ENCODE measurements at places on chromosomes 7 and 10. TPM values are rescaled to one million over a fixed set of nuclear protein-coding genes. Genes with fewer than 3 reads are reported as not detected.

The AIMP2 gene
- 82.5 TPM for total RNA-seq

The OR6V1 gene
- total RNA-seq, result not detected

The TBX20 gene
- not detected for total RNA-seq

The SYT15 gene
- total RNA-seq, result 0.70 TPM

The NEUROD6 gene
- total RNA-seq, result not detected

The ZNF12 gene
- total RNA-seq, result 19.4 TPM

The KCNH2 gene
- total RNA-seq, result 0.24 TPM

DNA sequence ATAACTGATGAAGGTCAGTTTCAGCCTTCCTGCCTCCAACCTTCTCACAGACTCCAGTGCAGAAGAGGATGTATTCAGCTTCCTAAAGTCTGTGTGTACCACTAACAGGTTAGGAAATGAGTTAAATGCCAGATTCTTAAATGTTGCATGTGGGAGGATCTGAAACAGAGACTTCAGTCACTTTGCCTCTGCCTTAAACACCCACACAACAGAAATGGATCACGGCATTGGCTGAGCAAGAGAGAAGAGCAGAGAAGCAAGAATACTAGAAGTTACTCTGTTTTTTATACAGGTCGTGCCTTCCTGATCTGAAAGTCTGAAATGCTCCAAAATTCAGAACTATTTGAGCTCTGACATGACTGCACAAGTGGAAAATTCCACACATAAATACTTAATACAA, 98.9 kb upstream of the ARHGAP21 start:
- peaks cover 10% of the 10 kb centered on the region for H3K4me1 ChIP-seq
- no peak overlapping the region for H3K27ac ChIP-seq
- DNase-seq, result no peak
- H3K36me3 ChIP-seq, result no peaks in the 10 kb centered on the region
- no peaks in the 10 kb centered on the region for H3K27me3 ChIP-seq
- H3K4me3 ChIP-seq, result no peak overlapping the region

- H3K36me3 ChIP-seq, result no peaks in the 10 kb centered on the region
- no peaks in the 10 kb centered on the region for H3K27me3 ChIP-seq
- DNase-seq, result no peak
- H3K27ac ChIP-seq, result no peak overlapping the region
- no peak overlapping the region for H3K4me3 ChIP-seq
These were observed 18.4 kb upstream of the ZCCHC24 start for GRCh38 chr10:79463578-79464496.

DNA sequence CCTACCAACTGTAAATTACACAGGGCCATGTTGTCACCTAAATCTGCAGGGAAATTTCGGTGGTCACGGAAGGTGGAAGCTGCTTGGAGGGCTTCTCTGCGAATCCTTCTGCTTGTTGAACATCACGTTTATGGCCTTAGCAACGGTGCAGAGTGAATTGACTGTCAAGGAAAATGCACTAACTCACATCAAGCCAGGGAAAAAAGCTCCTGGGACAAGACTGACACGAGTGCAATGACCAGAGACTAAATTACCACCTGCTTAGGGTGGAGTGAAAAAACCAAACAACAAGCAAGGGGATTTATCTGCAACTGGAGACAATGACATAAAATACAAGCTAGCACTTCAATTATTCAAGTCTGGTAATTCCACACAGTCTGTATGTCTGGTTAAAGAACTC, 211.2 kb downstream of the JAZF1 start:
- H3K36me3 ChIP-seq, result no peaks in the 10 kb centered on the region
- no peak for DNase-seq
- H3K27ac ChIP-seq, result no peak overlapping the region
- no peak overlapping the region for H3K4me3 ChIP-seq
- no peaks in the 10 kb centered on the region for H3K27me3 ChIP-seq
- peaks cover 18% of the 10 kb centered on the region for H3K4me1 ChIP-seq

- DNase-seq, result no peak
- H3K27ac ChIP-seq, result no peak overlapping the region
- H3K36me3 ChIP-seq, result no peaks in the 10 kb centered on the region
- H3K4me1 ChIP-seq, result no peaks in the 10 kb centered on the region
- H3K27me3 ChIP-seq, result peaks cover 4% of the 10 kb centered on the region
These were observed 11.3 kb downstream of the GPRIN2 start for GRCh38 chr10:46544989-46545791.

GRCh38 chr10:17737027-17737965, 14.7 kb upstream of the TMEM236 start:
- H3K27ac ChIP-seq, result no peak overlapping the region
- H3K4me3 ChIP-seq, result no peak overlapping the region
- DNase-seq, result no peak
- H3K36me3 ChIP-seq, result no peaks in the 10 kb centered on the region
- H3K4me1 ChIP-seq, result no peaks in the 10 kb centered on the region
- no peaks in the 10 kb centered on the region for H3K27me3 ChIP-seq

DNA sequence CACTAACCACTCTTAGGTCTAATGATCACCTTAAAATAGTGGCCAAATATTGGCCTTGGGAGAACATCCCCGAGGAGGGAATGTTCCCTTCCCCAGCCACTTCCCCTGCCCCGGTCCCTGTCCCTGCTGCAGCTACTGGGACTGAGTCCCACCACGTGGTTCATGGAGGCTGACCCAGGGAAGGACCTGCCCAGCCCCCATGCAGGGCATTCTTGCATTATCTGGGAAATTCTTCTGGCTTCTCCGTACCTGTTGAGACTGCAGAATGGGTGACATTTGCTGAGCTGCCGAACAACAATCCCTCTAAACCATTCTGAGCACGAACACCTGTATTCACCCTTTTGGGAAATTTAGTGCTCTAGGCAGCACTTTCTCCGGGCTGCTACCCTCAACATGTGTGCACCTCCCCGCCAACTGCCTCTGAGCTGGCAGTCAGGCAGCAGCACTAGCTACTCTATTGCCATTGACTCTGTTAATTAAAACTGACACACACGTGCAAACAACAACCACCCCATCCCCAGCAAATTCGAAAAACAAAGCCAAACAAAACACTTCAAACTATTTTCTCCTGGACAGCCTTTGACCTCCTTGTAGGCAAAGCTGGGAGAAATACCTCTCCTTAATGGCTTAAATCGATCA, 567.4 kb upstream of the MKI67 start:
- no peaks in the 10 kb centered on the region for H3K4me1 ChIP-seq
- H3K36me3 ChIP-seq, result no peaks in the 10 kb centered on the region
- no peak overlapping the region for H3K27ac ChIP-seq

- DNase-seq, result no peak
- H3K27me3 ChIP-seq, result no peaks in the 10 kb centered on the region
- H3K4me3 ChIP-seq, result no peak overlapping the region
- H3K36me3 ChIP-seq, result no peaks in the 10 kb centered on the region
- no peaks in the 10 kb centered on the region for H3K4me1 ChIP-seq
These were observed 50.0 kb downstream of the AMZ1 start for GRCh38 chr7:2737771-2738540.

DNA sequence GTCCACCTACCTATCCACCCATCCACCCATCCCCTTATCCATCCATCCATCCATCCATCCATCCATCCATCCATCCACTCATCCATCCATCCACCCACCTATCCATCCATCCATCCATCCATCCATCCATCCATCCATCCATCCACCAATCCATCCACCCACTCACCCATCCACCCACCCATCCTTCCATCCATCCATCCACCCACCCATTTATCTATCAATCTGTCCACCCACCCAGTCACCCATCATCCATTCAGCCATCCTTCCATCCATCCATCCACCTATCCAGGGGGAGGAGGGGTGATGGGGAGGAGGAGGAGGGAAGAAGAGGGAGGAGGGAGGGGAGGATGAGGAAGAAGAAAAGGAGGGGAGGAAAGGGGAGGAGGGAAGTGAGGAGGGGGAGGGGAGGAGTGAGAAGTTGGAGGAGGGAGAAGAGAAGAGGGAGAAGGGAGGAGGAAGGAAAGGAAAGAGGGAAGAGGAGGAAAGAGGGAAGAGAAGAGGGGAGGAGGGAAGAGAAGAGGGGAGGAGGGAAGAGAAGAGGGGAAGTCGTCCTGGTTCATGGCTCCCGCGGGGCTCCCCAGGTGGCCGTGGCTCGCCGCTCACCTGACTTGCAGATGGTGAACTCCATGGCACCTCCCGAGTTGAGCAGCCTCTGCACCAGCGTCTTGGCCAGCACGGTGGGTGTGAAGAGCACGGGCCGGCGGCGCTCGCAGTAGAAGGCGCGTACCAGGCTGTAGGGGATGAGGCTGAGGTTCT, 68.8 kb upstream of the GNA12 start:
- H3K27me3 ChIP-seq, result no peaks in the 10 kb centered on the region
- peaks cover 34% of the 10 kb centered on the region for H3K36me3 ChIP-seq
- no peaks in the 10 kb centered on the region for H3K4me1 ChIP-seq
- H3K27ac ChIP-seq, result no peak overlapping the region

GRCh38 chr7:95472581-95473161, 13.1 kb upstream of the ASB4 start:
- H3K36me3 ChIP-seq, result no peaks in the 10 kb centered on the region
- H3K27ac ChIP-seq, result no peak overlapping the region

DNA sequence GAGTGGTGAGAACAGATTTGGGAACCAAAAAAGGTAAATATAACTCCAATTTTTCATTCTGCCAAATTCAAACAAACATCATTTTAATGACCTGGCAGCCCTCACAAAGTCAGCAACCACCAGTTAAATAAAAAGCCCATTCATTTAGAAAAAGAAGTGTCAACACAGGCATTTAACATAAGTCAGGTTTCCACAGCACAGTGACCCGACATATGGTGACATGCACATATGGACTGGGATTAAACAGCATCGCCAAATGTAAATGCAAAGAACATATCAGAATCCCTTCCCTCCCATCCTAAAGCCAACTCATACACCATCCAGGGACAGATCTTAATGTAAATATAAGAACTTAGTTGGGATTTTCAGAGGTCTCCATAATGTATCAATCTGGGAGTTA, 293.2 kb downstream of the FGFR2 start:
- no peaks in the 10 kb centered on the region for H3K36me3 ChIP-seq
- H3K4me1 ChIP-seq, result no peaks in the 10 kb centered on the region
- no peaks in the 10 kb centered on the region for H3K27me3 ChIP-seq
- no peak overlapping the region for H3K27ac ChIP-seq

DNA sequence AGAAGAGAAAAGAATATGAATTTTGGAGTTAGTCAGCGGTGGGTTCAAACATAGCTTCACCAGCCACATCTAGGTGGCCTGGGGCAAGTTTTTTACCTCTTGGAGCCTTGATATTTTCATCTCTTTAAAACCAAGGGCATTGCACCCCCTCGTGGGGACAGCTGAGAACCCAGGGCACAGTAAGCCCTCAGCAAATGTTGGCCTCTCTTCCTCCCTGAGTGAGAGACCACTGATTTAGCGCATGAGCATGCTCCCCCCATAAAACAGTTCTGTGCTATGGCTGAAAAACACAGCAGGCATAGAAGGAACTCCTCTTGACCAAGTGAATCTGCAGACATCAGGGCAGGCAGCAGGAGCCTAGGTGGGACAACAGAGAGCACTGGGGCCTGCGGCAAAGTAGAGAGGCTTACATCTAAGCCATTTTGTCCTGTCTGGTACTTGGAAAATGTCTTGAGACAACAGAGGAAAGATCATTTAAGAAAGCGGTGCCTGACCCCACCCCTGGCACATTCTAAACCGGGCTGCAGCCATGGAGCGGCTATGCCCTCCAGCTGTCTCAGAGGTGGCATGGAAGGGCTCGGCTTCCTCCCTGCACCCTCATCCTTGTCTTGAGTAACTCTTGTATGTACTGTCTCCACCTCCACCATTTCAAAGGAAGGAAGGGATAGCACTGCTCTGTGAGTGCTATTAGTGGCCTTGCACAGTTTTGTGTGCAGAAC, 94.7 kb downstream of the ARHGAP22 start:
- no peaks in the 10 kb centered on the region for H3K27me3 ChIP-seq
- no peaks in the 10 kb centered on the region for H3K4me1 ChIP-seq
- H3K36me3 ChIP-seq, result no peaks in the 10 kb centered on the region
- DNase-seq, result no peak
- no peak overlapping the region for H3K4me3 ChIP-seq

GRCh38 chr7:55485501-55486191, 86.7 kb downstream of the VOPP1 start:
- no peak overlapping the region for H3K4me3 ChIP-seq
- H3K27ac ChIP-seq, result no peak overlapping the region
- DNase-seq, result no peak
- H3K4me1 ChIP-seq, result peaks cover 24% of the 10 kb centered on the region

DNA sequence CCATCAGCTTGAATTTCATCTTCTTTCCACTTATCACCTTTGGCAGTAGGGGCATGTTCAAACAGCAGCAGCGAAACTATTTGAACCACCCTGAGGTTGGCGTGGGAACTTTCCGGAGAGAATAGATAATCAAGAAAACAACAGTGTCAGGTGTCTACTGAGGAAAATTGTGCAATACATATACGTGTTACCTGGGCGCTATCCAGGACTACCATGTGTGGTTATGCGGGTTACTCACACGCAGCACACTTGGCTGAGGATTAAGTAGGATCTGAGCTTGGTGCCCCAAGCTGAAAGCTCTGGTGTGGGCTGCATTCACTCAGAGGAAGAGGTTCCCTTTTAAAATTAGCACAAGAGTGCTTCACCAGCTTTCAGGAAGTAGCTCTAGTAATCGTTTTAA, 8.8 kb upstream of the ABI1 start:
- no peaks in the 10 kb centered on the region for H3K4me1 ChIP-seq
- DNase-seq, result no peak
- no peak overlapping the region for H3K4me3 ChIP-seq
- H3K36me3 ChIP-seq, result no peaks in the 10 kb centered on the region
- H3K27ac ChIP-seq, result no peak overlapping the region

DNA sequence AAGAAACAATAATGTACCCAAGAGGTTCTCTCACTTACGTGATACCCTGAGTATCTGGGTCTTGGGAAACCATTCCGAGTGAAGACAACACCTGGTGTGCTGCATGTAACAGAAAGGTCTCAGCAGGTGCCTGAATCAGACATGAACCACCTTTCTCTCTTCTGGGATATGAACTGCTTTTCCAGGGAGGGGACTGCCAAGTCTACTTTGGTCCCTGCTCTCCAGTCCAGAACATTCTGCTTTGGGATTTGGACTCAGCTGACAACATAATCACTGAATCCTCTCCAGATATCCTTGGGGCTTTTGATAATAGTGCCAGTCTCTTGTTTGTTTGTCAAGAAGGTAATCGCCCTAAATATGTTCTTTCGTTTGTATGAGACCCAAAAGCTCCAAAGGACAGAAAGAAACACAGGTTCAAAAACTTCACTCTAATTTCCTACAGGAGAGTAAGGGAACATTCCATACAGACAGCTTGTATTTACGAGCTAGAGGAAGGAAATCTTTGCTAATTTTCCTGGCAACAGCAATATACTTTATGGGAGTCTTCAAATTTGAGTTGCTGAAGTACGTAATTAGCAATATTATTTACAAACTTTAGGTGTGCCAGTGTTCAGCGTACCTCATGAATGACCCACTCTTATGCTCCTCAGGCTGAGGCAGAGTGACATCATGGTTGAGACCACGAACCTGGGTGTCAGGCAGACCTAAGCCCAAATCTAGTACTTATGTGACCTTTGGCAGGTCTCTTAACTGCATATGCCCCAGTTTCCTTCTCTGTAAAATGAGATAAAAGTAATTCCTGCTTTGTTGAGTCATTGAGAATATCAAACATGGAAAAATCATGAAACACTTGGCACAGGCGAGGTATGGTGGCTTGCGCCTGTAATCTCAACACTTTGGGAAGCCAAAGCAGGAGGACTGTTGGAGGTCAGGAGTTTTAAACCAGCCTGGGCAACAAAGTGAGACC, 5.4 kb downstream of the ABLIM1 start:
- H3K4me3 ChIP-seq, result no peak overlapping the region
- no peaks in the 10 kb centered on the region for H3K4me1 ChIP-seq
- DNase-seq, result no peak

- H3K36me3 ChIP-seq, result no peaks in the 10 kb centered on the region
- DNase-seq, result no peak
- H3K27me3 ChIP-seq, result no peaks in the 10 kb centered on the region
- peak overlapping the region; percentile 96 for H3K4me3 ChIP-seq
- H3K27ac ChIP-seq, result peak overlapping the region; percentile 85
These were observed 869 bp downstream of the PSAP start for GRCh38 chr10:71850021-71850742.

Measured in CD8-positive, alpha-beta memory T cell (primary cell).